ENCODE measurements at places on chromosomes 2 and 18.

GRCh38 chr2:186044761-186045160, 306.2 kb downstream of the FSIP2 start:
- no peak for DNase-seq

DNA sequence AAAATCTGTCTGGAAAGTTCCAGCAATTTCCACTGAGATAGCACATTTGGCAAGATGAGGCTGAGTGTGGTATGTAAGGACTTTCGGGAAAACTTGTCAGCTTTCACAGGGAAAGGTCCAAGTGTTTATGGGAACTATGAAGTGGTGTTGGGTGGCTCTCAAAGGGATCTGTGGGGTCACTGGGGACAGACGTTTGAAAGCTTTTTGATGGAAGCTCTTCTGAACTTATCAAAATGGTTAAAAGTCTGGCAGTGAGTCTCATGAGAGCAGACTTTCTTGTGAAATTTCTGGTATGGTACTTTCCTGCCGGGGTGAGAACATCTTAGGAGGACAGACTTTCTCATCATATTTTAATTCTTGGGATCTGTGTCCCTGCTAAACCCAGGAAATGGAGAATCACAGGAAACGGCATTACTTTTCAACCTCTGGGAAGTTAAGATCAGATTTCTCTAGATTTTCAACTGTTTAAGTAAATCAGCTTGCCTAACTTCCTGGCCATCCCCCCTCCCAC, 546.3 kb upstream of the ZEB2 start:
- no peak for DNase-seq

- no peak for DNase-seq
Observed at GRCh38 chr18:76348267-76349066, 146.6 kb downstream of the ZNF516 start.

DNA sequence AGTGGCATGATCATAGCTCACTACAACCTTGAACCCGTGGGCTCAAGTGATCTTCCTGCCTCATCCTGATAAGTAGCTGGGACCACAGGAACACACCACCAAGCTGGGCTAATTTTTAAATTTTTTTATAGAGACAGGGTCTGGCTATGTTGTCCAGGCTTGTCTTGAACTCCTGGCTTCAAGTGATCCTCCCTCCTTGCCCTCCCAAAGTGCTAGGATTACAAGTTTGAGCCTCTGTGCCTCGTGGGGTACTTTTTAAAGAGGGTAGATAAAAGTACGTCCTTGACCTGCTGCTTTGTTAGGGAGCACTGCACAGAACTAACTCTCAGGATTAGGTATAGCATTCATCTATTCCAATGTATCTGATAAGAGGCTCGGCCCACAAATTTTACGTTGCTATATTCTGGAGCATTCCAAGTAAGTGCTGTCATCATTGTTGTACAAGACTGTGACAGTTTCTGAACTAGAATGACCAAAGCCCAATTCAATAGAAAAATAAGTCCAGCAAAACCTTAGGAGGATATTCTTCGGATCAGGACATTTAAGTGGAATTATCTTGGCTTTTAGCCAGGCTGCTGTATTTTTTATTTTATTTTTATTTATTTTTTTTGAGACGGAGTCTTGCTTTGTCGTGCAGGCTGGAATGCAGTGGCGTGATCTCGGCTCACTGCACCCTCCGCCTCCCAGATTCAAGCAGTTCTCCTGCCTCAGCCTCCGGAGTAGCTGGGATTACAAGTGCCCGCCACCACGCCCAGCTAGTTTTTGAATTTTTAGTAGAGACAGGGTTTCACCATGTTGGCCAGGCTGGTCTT, 4.1 kb downstream of the MTCL1 start:
- no peak for DNase-seq

Measured in activated CD4-positive, alpha-beta T cell treated with anti-CD3 and anti-CD28 coated beads for 24 hours (primary cell).